ENCODE measurements at places on chromosomes 6 and 20.

GRCh38 chr20:37388831-37389230 lies 42.9 kb downstream of the SRC start:
- DNase-seq = no peak

- DNase-seq = no peak
Observed at GRCh38 chr6:110642711-110643110, 166.3 kb upstream of the SLC22A16 start.

DNA sequence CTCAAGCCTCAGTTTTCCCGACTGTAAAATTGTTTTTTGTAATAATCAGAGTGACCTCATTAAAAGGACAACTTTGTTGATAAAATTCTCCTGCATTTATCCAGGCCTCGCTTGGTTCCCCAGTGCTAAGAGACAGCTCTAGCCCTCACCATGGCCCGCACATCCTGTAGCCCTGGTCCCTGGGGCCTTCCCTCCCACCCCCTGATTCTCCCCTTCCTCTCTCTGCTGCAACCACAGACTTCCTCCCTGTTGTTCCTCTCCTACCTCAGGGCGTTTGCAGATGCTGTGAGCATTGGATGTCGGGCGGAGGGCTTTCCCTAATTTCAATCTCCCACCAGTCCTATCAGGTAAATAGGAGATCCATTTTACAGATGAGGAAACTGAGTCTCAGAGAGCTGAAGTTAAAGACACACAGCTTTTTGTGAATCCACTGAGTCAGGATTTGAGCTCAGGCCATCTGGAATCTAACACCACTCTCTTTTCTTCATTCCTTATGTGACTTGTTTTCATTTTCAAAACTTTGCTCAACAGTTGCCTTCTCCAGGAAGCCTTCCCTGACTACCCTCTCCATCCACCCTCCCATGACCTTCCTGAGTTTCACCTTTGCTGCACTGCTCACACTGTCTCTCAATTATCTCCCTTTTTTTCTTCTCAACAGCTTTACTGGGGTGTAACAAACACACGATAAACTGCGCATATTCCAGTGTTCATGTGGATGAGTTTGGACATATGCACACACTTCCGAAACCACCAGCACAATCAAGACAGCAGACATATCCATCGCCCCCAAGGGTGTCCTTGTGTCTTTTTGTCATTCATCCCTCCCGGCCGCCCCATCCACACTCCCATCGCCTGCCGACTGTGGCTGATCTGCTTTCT lies 107.1 kb downstream of the CEBPB start:
- no peak for DNase-seq

- no peak for DNase-seq
Observed at GRCh38 chr20:58667975-58668374, 16.9 kb downstream of the STX16 start.

DNA sequence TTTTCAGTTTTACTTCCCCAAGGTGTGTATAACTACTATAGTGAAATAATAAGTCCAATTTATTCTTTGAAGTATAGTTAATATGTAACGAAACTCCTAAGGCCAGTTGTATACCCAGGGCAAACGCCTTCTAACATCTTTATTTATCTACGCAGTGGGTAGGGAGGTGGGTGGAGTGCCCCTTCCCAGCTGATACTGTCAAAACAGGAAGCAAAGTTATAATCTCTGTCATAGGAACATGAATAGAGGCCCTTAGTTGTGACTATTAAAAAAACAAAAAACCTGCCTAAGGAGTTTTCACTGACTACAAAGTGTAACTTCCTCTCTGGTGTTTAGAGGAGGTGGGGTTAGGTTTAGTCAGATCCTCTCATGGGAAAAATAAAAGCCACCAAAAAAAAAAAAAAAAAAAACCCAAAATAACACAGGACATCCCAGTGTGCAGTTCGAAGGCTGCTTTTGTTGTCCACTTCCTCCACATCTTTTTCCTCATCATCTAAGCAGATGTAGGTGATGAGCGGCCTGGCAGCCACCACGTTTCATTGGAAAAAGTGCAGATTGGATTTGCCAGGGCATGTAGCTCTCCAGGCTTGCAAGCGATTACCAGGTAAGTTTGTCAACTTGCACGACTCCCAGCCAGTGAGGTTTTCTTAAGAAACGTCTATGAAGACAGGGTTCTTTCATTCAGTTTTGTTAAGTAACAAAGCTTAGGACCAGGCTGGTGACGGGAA lies 58.7 kb downstream of the UTRN start:
- DNase-seq = no peak

GRCh38 chr6:4145083-4145482 lies 9.7 kb upstream of the ECI2 start:
- DNase-seq = no peak

GRCh38 chr6:133787122-133787521 lies 101.8 kb upstream of the TCF21 start:
- no peak for DNase-seq

DNA sequence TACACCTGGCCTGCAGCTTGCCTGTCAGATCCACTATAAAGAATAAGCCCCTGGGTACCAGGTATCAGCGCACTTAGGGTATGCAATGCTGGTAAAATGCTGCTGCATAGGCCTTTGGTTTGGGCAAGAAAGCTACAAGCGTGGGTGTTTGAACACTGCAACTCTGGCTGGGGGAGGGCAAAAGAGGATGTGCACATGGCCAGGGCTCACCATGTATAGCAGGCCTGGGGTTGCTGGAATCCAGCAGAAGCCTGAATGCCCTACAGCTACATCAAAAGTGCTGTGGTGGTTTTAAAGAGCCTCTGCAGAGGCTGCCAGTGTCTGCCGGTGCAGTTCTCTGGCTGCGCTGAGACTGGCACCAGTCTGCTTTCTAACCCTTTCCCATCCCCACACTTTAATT lies 51.7 kb downstream of the UQCC1 start:
- DNase-seq = no peak

DNA sequence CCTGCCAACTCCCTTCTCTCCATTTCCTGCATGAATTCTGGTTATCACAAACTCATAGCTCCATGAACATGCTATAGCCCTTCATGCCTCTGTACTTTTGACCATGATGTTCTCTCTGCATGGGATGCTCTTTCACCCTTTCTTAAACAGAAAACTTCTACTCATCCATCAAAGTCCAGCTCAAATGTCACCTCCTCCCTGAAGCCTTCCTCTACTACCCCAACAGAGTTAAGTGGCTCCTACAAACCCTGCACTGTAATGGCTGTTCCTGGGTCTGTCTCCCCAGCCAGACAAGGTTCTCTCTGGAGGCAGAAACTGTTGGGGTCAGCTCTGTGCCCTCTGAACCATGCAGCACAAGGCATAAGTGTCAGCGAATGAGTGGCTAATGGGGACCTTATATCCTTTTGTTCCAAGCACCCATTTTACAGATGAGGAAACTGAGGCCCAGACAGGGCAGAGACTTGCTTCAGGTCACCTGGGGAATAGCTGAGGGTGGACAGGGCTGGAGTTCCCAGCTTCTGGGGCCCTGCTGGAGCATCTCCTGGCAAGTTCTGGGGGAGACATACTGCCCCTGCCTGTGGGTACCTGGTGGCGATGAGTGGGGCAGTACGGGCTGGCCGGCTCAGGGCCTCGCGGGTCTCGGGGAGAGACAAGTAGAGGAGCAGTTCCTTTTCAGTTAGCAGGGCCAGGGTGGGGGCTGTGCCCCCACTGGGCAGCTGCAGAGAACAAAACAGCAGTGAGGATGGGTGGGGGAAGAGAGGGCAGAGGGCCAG lies 10.6 kb upstream of the CDK5RAP1 start:
- DNase-seq = no peak

- DNase-seq = no peak
Observed at GRCh38 chr20:6697228-6697972, 70.1 kb upstream of the BMP2 start.

GRCh38 chr6:156857573-156857972 lies 80.4 kb downstream of the ARID1B start:
- DNase-seq = no peak

DNA sequence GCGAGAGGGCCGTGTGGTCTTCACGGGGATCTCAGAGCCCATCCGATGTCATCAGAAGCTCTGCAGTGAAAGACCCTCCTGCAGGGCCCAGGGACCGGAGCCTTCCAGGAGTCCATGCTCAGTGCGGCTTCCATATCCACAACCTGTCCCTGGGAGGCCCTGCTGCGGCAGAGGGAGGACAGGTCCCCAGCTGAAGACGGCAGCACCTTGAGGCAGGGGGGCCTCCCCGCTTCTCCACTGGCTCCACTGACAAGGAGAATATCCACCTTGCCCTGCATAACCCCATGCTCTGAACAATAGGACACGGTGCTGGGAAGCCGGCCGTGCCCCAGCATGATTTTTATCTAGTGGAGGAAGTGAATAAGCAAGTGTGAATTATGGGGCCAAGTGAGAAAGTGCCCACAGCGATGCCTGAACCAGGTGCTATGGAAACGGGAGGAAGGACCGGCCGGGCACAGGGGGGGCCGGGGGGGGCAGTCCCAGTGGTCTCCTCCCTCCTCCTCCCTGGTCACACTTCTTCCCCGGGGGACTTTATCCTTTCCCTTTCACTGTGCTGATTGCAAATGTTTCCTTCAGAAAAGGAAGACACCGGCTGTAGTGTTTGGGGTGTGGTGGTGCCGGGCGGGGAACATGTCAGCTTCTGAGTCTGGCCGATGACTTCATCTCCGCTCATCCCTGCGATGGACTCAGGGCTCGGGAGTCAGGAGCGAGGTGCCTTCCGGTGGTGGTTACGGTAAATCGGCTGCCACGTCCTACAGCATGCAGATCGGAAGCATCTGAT lies 225.1 kb downstream of the ERMARD start:
- no peak for DNase-seq

DNA sequence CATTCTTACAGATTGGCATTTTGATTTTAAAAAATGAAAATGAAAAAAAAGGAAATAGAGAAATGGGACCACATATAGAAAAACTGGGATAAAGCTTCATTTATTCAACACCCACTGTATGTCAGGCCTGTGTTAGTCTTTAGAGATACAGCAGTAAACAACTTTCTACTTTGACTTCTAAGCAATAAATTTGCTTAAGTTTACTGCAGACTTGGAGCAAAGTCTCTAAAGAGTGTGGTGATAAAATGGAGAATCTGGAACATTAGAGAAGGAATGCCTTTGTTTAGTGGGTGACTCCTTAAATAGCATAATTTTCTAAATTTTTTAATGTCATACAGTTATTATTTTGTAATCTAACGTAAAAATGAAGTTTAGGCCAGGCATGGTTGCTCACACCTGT lies 80.7 kb upstream of the CNKSR3 start:
- DNase-seq = no peak

DNA sequence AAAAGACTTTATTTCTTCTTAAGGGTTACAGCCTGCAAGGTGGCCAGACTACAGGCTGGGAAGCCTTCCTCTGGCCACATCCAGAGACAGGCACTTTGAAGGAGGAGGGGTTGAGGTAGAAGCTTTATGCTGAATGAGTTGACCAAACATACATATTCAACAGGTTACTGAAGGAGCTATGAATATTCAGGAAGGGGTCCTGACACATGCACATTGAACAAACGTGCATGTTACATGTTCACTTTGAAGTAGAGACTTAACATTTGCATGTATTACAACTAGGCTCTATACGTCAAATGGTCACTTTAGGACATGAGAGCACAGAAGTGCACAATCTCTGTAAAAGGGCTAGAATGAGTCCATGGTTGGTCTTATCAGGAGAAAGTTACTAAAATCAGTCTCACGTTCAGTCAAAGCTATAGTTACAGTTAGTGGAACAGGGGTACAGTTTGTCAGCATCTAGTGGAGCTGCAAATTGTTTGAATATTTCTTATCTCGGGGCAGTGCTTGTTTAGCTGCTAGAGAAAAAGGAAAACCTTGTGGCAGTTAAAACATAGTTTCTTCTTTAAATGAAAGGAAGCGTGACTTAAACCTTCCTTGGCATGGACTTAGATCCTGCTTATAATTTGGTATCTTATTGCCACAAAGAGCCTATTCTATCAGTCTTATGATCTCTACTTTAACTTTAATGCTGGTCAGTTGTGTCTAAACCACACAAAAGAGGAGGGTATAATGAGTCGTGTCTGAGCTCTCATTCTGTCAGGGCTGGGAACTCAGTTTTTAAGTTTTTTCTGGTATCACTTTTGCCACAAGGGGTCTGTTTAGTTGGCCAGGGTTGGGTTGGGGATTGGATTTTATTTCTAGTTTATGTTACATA lies 4.6 kb upstream of the ZSCAN9 start:
- no peak for DNase-seq

GRCh38 chr20:25592135-25592852 lies 7.0 kb upstream of the NINL start:
- DNase-seq = no peak

DNA sequence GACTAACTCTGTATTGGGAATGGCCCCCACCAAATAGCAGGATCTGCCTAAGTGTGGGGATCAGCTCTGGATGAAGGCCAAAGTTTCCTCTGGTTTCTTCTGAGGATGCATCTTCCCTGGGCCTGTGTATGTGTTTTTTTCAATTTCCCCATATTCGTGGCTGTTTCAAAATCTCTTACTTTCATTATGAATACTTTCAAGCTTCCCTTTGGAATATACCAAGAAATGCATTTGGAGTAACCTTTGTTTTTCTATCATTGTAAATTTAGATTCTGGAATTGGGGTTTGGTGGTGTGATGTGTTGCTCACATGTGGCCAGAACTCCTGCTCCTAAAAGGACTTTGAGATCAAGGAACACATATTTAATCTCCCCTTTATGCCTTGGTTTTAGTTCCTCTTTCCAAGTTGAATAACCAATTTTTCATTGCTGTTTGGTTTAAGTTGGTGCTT lies 8.4 kb downstream of the ENTPD6 start:
- no peak for DNase-seq

- DNase-seq = no peak
Observed at GRCh38 chr6:131122516-131122915, 12.8 kb upstream of the AKAP7 start.

DNA sequence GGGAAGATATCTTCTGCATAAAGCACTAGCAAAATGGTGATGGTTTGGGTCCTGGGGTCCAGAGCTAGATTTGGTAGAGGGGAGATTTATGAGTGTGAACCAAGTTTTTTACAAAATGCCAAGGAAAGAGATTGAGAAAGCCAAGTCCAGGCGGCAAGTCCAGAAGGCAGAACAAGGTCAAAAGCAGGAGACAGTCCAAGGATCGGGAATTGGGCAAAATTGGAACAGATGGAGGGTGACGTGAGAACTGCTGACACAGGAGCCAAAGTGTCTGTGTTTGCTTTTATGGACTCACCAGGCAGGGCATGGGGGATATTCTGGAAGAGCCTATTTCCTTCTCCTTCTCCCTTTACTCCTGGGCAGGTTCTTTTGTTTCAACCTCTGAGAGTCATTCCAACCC lies 4.1 kb downstream of the NHLRC1 start:
- no peak for DNase-seq

GRCh38 chr20:61134296-61135030 lies 117.6 kb upstream of the CDH4 start:
- DNase-seq = no peak

DNA sequence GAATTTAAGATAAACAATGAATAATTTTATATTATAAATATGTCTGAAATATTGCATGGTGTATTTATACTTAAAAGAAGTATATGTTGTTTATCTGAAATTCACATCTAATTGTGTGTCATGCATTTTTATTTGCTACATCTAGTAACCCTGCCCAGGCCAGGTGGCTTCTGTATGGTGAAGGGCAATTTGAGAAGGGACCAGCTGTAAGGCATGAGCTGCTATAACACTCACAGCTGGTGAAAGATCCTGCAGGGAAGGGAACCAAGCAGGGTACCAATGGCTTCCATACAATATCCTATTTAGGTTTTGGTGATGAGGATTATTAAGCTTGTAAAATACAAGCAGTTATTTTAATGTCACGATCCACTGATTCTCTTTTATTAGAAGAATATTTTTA lies 921.8 kb upstream of the GJE1 start:
- no peak for DNase-seq

- DNase-seq = no peak
Observed at GRCh38 chr20:45523821-45524220, 8.4 kb upstream of the SPINT3 start.

- DNase-seq = no peak
Observed at GRCh38 chr20:8375898-8376297, 243.8 kb downstream of the PLCB1 start.

GRCh38 chr6:25769983-25770382 lies 15.4 kb downstream of the SLC17A4 start:
- DNase-seq = no peak
